ENCODE measurements at places on chromosomes 6 and 20.

- DNase-seq, result no peak
Measured at GRCh38 chr20:53839423-53840176, 230.8 kb downstream of the BCAS1 start.

GRCh38 chr6:98295515-98296175 lies 538.7 kb upstream of the POU3F2 start:
- no peak for DNase-seq

- no peak for DNase-seq
Measured at GRCh38 chr6:45049188-45049843, 278.8 kb upstream of the RUNX2 start.

- DNase-seq, result no peak
Measured at GRCh38 chr20:48678421-48678820, 149.4 kb downstream of the PREX1 start.

DNA sequence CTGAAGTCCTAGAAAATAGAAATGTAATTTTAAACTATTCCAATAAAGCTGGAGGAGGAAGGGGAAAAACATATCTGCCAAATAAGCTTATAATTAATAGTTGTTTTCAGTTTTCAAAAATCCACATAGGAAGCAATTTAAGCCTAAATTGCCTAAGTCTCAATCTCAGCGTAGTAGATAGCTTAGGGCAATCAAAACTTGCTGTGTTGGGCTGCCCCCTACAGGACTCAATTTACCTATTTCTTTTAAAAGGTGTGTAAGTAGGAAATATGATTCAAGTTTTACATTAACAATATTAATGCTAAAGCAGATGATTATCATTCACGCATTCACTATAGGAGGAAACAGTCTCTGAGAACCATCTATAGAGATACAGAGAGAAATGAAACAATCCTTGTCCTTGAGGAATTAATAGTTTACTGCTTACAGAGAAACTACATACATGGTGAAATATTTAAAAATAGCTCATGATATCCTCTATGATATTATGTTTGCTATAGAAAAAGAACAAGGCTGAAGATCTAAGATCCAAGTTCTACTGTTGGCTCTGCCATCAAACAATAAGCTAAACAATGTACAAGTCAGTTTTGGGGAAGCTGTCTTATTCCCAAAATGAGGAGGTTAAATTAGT lies 102.1 kb downstream of the ATG5 start:
- DNase-seq, result peak; percentile 78

DNA sequence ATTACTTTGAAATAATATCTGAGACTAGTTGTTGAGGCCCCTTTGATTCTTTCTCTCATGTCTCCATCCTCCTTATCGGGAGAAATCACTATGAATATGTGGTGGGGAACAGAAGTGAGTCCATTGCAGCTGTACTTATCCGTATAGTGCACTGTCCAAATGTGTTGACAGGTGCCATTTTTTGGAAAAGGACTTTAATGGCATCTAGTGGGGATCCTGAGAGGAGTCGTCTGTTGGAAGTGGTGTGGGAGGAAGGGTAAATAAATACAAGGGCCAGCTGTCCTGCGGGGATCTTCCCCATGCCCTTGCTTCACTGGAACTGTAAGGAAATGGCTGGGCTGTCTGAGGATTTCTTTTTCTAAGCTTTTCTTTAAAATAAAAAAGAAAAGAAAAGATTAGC lies 19.4 kb downstream of the TPX2 start:
- DNase-seq, result no peak

DNA sequence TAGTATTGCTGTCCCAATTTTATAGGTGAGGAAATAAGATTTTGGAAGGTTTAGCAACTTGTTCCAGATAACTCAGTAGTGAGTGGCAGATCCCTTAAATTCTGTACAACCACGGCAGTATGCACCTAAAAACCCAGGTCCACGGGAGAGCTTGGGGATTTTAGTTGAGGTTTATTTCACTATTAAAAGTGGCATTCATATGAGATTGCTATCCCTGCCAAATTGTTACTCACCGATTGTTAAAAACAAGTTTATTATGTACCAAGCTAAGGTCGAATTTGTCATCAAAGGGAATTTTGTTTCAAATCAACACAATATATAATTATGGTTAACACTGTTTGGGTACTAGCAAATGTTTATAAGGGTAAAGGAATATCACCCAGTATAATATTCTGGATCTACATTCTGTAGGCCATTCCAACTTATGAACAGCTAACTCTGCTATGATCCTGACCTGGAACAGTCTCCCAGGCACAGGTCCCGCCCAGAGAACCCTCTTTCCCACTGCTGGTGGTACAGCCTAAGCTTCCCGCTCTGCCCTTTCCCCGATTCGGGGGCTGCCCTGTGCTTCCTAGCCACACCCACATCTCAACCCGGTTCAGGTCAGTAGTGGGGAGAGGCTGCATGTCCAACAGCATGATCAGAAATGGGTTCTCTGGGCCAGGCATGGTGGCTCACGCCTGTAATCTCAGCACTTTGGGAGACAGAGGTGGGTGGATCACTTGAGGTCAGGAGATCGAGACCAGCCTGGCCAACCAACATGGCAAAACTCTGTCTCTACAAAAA lies 24.9 kb downstream of the GPLD1 start:
- no peak for DNase-seq

DNA sequence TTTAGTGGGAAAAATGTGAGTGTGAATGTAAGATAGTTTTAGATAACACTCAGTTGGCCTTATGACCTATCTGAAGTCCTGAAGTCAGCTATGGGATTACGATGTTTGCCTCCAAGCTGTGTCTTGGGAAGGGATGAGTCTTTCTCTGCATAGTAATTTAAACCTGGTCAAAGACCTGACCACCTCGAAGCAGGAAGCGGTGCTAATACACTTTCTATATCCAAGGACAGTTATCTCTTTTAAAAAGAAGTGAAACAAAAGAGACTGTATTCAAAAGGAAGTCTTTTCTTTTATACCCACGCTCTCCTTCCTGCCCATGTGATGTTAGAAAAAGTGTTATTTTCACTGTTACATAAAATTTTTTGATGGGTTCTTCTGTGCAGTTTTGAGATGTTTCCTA lies 94.9 kb downstream of the JARID2 start:
- DNase-seq, result no peak

GRCh38 chr6:170366248-170366960 lies 59.8 kb downstream of the FAM120B start:
- DNase-seq, result no peak

DNA sequence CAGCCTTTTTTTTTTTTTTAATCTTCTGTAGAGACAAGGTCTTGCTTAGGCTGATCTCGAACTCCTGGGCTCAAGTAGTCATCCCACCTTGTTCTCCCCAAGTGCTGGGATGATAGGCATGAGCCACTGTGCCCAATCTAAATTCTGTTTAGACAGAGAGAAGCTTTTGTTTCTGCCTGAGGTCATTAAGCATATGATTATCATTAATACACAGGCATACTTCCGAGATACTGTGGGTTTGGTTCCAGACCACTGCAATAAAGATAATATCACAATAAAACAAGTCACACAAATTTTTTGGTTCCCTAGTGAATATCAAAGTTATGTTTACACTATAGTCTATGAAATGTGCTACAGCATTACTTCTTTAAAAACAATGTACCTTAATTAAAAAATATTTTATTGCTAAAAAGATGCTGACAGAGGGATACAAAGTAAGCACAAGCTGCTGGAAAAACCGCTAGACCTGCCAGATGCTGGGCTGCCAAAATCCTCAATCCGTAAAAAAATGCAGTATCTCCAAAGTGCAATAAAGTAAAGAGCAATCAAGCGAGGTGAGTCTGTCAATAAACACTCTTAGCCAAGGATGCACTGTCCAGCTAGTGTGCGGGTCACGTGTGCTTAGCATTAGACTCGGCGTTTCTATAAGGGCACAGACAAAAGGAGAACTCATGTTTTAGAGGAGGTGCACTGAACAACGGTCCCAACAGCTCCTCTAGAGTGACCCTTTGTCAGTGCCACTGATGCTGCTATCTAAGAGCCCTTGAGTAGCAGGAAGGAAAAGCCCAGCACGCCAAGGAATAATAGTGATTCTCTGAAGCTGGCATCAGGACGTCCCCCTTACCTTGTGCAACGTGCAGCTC lies 16.1 kb downstream of the TXNDC5 start:
- no peak for DNase-seq

DNA sequence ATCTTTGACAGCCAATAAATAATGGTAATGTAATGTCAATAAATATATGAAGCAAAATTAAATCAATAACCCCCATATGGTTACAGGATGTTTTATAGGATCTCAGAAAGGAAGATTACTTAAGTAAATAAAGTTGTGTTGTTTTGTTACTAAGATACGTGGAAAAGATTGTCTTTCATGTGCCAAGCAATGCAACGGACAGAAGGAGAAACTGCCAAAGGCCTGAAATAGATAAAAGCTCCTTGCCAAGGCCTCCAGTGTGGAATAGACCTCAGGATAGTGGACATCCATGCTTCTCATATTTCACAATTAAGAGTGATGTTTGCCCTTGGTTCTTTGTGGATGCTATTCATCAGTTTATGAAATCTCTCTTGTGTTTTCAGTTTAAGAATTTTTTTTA lies 16.4 kb upstream of the FNDC1 start:
- DNase-seq, result no peak

DNA sequence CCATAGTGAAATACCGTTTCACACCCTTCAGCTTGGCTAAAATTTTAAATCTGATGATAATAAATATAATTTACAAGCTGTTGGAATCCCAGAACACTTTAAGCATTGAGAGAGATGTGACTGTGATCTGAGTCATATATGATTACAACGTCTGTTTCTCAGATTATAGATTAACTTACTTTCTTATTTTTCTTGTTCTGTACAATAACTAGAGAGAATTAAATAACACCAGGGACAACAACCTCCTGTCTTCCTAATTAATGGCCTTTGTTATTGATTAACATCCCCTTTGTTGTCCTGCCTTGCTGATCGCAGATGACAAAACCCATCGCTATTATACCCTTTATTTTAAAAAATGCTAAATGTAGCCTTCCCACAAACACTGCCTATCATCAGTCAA lies 87.8 kb upstream of the EZR start:
- DNase-seq, result no peak

DNA sequence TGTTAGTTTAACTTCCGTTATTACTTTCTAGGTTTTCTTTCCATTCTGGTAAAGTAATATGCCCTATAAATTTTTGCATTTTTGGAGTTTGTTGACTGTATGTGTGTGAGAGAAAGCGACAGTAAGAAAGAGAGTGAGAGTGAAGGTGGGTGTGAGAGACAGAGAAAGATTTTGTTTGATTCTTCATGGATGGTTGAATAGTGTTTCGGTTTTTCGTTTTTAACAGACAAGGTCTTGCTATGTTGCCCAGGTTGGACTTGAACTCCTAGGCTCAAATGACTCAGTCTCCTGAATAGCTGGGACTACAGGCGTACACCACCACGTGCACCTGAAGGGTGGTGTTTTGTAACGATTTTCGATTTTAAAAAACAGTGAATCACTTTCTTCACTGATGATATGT lies 329.1 kb upstream of the RUNX2 start:
- DNase-seq, result no peak

DNA sequence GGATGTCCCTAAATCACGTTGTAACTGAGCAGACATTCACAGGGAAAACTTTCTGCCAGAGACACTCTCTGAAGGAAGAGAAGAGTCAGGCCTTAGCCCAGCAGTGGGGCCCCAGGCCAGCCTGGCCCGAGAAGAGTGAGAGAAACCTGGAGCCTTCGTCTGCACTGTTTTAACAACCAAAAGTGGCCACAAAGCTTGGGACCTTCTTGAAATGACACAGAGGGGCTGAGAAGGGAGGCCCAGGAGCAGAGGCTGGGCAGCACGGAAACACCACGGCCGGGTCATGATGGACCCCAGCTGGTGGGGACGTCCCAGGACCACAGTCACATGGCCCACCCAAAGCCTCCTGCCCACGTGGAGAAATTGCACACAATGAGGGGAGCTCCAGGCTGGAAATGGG lies 126.8 kb upstream of the THBS2 start:
- no peak for DNase-seq

DNA sequence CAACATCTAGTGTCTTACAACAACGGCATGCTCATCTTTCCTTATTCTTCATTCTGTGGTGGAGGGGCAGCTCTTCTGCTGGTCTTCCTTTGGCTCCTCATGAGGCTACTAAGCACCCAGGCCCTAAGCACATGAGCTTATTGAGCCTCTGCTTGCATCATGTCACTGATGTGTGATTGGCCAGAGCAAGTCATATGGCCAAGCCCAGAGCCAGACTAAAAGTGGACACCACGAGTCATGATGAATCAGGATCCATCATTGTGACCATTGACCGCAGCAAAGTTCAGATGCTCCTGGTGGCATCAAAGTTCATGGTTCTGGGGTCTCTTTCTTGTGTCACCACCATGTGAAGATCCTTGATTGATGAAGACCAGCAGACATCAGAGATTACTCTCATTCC lies 192.0 kb upstream of the FOXA2 start:
- DNase-seq, result no peak

- no peak for DNase-seq
Measured at GRCh38 chr20:35611482-35611881, 4.1 kb upstream of the SPAG4 start.

- DNase-seq, result peak; percentile 11
Measured at GRCh38 chr6:117169781-117170281, 95.5 kb upstream of the VGLL2 start.

DNA sequence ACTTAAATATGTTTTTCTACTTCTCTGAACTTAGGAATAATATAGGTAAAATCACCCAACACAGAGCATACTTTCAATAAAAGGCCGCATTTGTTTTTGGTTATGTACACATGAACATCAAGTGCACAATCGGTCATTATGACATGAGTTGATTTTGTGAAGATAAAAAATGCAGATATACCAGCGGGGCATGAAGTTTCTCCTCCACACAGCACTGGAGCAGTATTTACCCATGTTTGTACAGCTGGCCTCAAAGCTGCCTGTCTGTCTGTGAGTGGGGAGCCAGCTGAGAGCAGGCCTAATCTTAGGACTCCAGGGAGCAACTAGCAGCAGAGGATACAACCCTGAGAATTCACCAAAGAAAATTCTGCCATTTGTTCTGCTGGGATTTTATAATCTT lies 206.5 kb downstream of the TPBG start:
- DNase-seq, result no peak

DNA sequence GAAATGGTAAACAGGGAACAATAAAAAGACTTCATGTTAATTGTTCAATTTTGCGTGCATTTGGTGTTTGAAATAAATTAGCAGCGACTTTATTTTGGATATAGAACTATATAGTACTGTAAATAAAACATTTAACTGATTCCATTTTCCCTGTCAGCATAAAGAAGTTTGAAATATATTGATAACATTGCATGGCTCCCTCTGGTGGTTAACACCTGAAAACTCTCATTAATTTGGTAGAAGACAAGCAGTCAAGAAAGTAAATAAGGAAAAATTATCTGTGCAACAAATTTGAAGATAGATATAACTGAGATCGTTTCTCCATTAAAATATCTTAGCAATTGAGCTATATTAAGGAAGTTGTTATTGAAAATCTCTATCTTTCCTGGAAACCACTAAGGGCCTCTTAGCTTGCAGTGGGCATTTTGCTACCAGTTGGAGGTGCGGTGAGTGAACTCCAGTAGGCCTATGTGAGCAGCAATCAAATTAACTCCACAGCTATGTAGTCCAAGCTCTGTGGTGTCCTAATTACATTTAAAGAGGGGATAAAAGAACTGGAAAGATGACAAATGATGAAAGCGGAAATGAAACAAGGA lies 435.7 kb upstream of the FKBP1C start:
- DNase-seq, result peak; percentile 41

Measured in MCF 10A (cell line).